Stimulated activated CD4-positive, alpha-beta T cell treated with anti-CD3 and anti-CD28 coated beads, Interleukin-4, amount 100 ng/mL, for 24 hours (primary cell): ENCODE measurements at places on chromosomes 16 and 17.
A peak's percentile ranks its signal among the peaks of the same experiment; 100 is the strongest.

DNA sequence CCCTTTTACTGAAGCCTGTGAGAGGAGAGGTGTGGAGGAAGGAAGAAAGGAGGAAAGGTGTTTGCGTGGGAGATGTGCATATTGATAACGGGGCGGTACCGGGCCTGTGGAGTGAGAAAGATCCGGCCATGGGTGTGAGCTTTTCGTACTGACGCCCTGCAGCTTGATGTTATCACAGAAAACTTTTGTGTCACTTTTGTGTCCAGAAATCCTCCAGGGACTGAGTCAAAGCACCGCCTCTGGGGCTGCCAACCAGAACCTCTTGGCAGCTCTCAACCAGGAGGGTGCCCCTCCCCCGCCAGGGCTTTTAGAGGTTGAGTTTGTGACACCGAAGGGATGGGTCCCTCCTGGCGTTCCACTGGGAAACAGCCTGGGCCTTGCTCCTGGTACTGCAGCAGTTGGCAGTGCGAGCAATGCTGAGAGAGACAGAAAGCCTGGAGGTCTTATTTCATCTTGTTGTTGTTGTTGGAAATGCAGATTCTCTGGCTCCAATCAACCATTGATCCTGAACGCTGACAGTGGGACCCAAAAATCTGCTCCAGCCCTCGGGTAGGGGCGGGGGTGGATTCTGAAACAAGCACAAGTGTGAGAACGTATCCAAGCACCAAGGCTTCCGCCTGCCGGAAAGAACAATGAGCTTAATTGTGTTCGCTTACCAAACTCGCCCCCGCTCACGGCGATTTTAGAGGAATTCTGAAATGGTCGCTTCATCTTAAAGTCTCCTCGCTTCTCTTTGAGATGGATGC lies 65.0 kb downstream of the CRISPLD2 start:
- no peak for DNase-seq

GRCh38 chr17:44219616-44220212 lies at the start of gene UBTF:
Gene UBTF, minus strand, starts transcription at chr17:44219675. Its CDS starts 1,446 bp downstream, at chr17:44218229.
- peak; percentile 68 for DNase-seq

- no peak for DNase-seq
Measured at GRCh38 chr16:88965826-88966480, 11.1 kb downstream of the CBFA2T3 start.

- no peak for DNase-seq
Measured at GRCh38 chr17:28270926-28271325, 48.1 kb upstream of the TMEM97 start.

GRCh38 chr17:57982452-57983170 lies 5.4 kb downstream of the VEZF1 start:
- no peak for DNase-seq

GRCh38 chr17:46908068-46908737 lies 14.8 kb upstream of the GOSR2 start:
- no peak for DNase-seq

- DNase-seq, result no peak
Measured at GRCh38 chr17:67227488-67227887, 17.5 kb downstream of the HELZ start.
